ENCODE measurements at places on chromosomes 13 and 19. TPM values are rescaled to one million over a fixed set of nuclear protein-coding genes. Genes with fewer than 3 reads are reported as not detected.

AZU1 gene
- total RNA-seq = not detected

DNA sequence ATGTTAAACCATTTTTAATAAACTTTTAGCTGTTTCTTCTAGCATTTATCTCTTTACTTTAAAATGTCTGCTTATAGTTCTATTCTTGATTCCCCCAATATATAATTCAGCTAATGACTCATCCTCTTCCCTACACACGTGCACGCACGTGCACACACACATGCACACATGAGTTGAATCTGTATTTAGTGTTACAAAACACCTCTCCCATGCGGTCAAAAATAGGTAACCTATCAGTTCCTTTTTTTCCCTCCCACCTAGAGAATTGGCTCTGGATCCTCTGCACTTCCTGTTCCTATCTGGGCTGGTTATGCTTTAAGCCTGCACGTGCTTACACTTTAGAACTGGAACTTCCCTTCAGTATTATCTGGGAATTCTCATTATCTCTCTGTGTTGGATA, 144.1 kb downstream of the PAN3 start:
- no peak for DNase-seq

GRCh38 chr19:17999684-18000479, 8.1 kb upstream of the ARRDC2 start:
- no peak for DNase-seq

LAIR2 gene
- not detected for total RNA-seq

C19orf67 gene
- total RNA-seq = not detected

- DNase-seq = no peak
These were observed 1.0 kb downstream of the IFT88 start for GRCh38 chr13:20567881-20568528.
